ENCODE measurements at places on chromosomes 3 and 15.
A peak's percentile ranks its signal among the peaks of the same experiment; 100 is the strongest.

- peak; percentile 80 for DNase-seq
Observed at GRCh38 chr3:129560911-129561594, 18.1 kb downstream of the H1-8 start.

GRCh38 chr3:128367221-128367620, 99.5 kb downstream of the DNAJB8 start:
- no peak for DNase-seq

DNA sequence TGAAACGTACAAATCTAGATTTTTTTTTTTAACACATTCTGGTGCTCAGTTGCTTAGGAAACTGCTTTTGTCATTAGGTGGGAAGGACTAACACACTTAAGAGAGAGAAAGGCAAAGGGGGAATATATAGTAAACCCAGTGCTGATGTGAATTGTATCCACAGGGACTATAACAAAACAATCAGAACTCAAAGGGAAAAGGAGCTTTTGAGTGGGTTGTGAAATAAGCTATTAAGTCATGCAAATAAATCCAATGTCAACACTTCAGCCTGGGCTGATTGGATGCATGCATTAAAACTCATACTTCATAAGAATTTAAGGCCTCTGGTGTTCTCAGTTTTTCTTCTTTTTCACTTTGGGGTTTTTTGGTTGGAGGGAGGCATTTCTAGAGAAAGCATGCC, 628.9 kb downstream of the FHIT start:
- no peak for DNase-seq

GRCh38 chr3:16741890-16742289, 136.7 kb upstream of the DAZL start:
- DNase-seq: peak; percentile 21

DNA sequence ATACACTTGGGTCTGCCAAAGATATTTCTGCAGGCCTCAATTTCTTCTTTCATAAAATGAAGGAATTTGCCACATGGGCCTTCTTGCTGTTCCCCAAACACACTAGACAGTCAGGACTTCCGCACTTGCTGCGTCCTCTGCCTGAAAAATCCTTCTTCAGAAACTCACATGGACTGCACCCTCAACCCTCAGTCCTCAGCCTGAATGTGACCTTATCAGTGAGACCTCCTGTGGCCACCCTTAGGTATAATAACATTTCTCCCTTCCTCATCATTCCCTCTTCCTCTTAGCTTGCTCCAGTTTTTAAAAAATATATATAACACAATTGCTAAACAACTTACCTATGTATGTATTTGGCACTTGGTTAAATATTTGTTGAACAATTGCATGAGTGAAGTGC, 257.5 kb downstream of the MFSD1 start:
- DNase-seq: no peak

DNA sequence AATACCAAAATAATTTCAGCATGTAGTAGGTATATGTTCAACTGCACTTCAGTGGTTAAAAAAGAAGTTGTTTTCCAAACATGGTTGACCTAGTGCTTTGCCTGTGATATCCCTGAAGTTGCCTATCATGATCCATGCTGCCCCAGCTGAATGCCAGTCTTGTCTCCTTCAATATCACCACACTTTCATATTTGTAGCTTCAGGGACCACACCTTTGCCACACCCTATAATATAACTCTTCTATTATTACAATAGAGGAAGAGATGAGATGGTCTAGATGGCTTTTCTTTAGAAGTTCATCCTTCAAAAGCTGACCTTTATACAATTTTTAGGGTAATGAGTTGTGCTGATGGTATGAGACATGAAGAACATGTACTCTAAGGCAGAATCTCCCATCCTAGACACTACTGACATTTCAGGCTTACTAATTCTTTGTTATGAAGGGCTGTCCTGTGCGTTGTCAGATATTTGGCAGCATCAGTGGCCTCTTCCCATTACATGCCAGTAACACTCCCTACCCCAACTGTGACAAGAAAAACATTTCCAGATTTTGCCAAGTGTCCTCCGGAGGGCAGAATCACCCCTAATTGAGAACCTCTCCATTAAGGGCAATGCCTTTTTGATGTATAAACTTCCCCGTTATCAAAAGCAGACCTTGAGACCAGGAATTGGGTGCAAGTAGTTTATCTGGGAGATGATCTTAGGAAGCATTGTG, 76.2 kb upstream of the PLCL2 start:
- DNase-seq: no peak

DNA sequence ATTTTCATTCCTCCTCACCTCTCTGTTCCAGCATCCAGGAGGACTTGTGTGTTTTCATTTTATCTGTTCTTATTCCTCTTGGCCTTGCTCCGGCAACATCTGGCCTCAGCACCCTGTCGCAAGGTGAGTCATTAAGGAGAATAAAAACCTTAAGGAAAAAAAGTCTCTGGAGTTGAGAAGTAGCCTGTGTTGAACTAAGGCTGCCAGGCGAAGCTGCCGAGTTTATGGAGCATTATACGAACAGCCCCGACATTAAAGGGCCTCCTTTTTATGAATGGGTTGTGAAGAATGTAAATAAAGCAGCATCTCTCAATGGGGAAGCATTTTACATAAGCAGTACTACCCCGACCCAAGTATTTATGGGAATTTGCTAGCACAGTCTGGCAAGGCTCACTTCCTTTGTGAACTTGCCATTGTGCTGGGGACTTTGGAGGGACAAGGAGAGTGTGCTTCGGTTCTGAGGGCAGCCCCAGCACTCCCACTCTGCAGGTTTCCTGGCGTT, 4.7 kb downstream of the BAHD1 start:
- DNase-seq: peak; percentile 37

DNA sequence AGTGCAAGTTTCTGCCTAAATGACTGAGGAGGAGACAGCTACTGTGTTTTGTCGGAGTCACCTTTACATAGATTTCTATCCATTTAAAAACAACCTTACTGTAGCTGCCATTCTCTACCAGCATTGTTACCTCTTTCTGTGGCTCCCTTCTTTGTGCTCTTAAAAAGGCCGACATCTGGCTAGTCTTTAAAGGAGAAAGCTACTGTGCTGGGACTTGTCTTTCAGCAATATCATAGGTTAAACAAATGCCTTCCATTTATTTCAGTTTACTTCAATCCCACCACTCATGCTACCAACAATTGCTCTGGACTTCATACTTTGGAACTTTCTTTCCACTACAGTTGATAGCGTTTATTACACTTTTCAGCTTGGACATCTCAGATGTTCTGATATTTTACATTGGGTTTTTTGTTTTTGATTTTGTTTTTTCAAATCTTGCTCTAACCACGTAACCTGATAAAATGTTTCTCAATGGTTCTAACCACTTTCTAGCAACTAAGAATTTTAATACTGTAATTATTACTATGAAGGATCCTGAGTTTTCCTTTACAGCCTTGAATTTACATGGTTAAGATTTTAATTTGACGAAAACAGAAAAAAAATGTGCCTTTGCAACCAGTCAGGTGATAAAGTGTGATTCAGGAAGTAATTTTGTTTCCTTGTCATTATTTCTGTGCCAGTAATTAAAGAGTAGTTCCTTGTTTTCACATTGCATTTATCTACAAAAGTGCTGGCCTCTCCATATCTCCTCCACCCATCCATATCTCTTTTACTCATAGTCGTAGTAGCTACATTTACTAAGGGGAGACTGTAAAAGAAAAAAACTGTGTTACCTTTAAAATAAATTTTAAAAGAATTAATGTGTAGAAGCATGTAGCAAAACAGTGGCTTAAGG, 1.3 kb upstream of the CBLB start:
- DNase-seq: no peak

DNA sequence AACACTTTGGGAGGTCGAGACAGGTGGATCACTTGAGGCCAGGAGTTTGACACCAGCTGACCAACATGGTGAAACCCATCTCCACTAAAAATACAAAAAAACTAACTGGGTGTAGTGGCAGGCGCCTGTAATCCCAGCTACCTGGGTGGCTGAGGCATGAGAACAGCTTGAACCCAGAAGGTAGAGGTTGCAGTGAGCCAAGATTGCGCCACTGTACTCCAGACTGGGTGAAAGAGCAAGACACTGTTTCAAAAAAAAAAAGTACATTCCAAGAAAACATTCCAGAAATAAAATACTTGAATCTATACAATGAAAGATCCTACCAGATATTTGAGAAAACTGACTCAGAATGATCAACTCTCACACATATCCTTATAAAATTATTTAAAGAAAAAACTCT, 30.4 kb downstream of the TFDP2 start:
- no peak for DNase-seq

DNA sequence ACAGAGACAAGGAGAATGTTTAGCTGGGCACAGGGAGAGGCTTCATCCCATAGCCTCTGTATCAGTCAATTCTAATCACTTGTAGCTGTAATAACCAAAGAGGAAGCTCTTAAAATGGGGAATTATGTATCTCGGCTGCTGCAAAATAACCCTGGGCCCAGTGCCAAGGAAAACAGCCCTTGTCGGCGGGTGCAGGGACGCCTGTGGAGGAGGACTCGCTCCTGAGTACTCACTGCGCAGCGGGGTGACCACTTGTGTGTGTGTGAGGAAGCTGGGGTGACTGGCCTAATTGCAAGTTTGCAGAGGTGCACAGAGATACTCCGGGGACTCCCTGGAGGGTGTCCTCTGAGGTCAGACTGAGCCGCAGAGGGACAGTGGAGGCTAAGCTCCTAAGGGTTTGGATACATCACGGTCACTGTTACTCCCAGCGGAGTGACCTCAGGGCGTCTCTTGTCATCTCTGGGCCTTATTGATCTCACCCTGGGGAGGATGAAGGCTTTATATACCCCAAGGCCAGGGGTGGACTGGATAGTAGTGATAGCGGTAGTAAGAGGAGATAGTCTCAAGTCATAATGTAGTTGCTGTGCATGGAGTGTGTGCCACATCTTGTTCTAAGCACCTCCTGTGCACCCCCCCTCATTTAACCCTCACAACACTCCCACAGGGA, 37.2 kb downstream of the SLC6A6 start:
- DNase-seq: peak; percentile 64

DNA sequence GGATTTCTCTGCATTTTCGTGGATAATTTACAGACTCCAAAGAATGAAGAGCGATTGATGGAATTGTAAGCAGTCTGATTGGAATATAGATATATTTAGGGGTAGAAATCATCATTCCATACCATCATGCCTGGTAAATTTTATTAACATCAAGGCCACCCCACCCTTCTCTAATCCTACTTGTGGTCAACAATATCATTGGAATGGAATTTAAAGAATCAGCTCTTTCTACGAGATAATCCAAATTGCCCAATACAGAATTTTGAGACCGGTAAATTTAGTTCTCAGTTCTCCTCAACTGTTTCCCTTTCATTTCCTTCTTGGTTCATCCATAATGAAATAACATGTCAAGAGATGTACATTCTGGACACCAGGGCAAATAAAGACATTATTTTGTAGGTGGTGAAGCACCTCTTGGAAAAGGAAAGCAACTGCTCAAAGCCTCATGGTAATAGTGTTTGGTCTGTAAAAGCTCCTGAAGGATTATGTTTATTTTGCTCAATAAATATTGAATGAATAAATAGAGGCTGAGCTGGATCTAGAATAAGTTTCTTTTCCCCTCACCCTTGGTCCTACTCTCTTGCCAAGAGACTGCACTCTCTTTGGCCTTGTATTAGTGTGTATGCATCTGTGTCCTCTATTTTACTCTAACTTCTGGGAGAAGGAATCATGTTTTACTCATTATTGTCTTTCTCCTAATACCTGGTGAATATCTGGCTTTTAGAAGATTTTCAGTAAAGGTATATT, 133.7 kb upstream of the BCL6 start:
- DNase-seq: peak; percentile 26

GRCh38 chr3:151859233-151859673, 14.2 kb upstream of the SUCNR1 start:
- no peak for DNase-seq

- DNase-seq: peak; percentile 51
Observed at GRCh38 chr3:190382082-190382481, 5.9 kb upstream of the CLDN16 start.

DNA sequence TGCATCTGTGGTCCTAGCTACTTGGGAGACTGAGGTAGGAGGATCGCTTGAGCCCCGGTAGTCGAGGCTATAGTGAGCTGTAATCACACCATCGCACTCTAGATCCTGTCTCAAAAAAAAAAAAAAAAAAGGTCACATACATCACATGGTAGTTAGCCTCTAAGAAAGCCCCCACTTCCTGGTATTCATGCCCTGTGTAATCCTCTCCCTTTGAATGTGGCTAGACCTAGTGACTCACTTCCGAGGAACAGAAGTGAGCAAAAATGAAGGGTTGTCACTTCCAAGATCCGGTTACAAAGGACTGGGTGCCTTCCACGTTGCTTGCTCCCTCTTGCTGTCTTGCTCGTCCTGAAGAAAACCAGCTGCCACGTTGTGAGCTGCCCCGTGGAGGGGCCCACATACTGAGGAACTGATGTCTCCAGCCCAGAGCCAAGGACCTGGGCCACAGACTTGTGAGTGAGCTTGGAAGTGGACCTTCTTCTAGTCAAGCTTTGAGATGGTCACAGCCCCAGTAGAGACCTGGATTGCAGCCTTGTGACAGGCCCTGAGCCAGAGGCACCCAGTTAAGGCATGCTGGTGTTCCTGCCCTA, 12.6 kb upstream of the LCTL start:
- peak; percentile 71 for DNase-seq

- DNase-seq: no peak
Observed at GRCh38 chr3:106421909-106422308, 553.1 kb upstream of the CBLB start.

DNA sequence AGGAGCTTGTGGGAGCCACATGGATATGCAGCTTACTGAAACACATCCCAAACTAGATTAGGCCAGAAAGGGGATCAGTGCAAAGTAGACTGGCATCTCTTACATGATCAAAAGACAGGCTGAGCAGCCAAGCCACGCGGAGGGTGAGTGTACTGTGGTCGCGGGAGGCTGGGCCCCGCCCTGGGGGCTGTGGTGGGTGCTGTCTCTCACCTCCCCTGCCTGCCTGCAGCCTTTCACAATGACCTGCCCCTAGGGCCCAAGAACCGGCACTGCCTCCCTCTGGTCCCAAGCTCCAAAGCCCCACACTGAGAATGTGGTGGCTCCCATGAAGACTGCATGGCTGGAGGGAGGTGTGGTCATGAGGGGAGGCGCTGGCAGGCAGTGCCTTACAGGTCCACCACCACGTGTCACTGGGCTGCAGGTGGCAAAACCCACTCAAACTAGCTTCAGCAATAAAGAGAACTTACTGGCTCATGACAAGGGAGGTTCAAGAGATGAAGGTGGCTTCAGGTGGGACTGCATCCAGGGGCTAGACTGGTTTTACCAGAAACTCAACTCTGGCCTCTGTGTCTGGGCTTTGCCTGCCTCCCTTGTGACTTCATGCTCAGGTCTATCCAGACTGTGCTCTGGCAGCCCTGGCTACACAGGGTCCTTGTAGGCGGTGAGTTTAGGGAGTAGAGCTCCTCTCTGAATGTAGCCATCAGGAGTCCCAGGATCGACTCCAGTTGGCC, 27.4 kb upstream of the PLXND1 start:
- no peak for DNase-seq

DNA sequence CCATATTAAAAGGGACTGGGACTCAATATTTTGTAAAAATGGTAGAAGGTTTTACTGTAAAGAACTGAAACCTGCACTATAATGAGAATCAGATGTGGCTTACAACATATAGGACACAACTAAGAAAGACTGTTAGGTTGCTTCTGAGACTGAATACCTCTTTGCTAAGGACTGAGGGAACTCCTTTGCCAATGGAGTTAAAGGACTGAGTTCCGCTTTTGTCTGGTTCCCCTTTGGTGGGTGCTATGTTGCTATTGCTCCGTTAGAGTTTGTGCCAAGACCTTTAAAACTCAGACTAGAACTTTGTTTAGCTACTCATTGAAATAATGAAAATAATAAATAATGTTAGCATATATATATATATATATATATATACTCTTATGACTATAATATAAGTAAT, 147.8 kb upstream of the KCNMB2 start:
- DNase-seq: no peak

- no peak for DNase-seq
Observed at GRCh38 chr3:196609805-196610515, 29.5 kb upstream of the NRROS start.

- no peak for DNase-seq
Observed at GRCh38 chr3:24526640-24527212, 32.1 kb upstream of the THRB start.
